ENCODE measurements at places on chromosomes 7 and 10.

GRCh38 chr7:107946881-107947280 lies 55.9 kb downstream of the DLD start:
- no peak for DNase-seq

DNA sequence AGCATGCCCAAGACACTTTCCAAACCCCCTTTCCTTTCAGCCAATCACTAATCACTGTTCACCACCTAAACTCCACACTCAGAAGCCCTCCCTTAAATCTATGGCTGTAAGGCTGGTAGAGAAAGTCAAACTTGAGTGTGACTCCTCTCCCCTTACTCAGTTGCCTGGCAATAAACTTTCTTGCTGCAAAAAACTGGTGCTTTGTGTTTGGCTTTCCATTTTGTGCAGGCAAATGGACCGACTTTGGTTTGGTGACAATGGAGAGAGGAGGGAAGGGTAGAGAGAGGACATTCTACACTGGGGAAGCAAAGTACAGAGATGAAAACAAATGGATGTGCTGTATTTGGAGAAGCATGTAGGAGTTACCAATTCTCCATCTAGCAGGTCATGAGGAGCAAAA lies 84.9 kb downstream of the SLC25A13 start:
- DNase-seq = no peak

- no peak for DNase-seq
Observed at GRCh38 chr10:86674912-86675311, 6.6 kb downstream of the LDB3 start.

- no peak for DNase-seq
Observed at GRCh38 chr10:131908151-131908550, 7.3 kb downstream of the PPP2R2D start.

DNA sequence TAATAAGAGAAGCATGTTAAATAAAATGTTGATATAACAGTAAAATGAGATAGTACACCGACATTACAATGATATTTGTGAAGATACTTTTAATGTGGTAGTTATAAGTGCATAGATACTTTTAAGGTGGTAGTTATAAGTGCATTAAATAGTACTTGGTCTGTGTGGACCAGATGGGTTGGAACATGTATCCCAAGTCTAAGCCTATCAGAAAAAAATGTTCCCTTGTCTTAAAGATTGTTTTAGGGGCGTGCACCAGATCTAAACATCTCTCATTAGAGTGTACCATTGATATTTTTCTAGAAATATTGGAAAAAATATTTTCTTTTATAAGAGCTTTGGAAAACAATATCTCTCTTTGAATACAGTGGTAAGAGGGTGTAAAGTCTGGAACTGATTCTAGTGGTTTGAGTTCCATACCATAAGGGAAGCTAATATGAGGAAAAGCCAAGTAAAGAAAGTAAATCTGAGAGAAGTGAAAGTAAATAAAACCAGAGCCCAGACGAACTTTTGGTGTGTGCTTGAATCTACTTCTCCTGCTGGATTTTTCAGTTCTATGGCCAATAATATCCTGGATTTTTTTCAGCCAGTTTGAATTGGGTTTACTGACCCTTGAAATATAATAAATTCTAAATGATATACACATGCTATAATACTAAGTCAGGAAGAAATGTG lies 175.3 kb downstream of the MBL2 start:
- DNase-seq = no peak

DNA sequence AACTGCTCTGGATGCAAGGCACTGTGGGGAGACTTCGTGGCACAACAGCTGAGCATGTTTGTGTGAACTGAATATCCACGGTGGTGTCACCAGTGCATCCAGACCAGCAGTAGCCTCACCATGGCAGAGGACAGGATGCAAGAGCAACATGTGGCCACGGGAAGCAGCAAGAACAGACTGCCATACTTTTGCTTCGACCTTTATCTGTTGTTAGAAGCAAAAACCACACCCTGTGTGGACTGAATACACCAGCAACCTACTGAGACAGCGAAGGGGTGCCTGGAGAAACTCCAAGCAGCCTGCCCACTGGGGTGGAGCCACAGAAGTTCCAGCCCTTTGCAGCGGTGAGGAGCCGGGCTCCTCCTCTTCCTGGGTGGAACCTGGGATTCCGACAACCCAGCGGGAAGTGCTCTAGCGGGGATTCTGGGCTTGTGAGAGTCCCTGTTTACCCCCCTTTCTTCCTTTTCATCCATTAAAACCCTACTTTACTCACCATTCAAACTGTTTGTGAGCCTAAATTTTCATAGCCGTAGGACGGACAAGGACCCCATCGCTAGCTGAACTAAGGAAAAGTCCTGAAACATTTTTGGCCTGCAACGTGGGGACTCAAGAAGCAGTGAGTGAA lies 584.9 kb downstream of the GRM8 start:
- no peak for DNase-seq

DNA sequence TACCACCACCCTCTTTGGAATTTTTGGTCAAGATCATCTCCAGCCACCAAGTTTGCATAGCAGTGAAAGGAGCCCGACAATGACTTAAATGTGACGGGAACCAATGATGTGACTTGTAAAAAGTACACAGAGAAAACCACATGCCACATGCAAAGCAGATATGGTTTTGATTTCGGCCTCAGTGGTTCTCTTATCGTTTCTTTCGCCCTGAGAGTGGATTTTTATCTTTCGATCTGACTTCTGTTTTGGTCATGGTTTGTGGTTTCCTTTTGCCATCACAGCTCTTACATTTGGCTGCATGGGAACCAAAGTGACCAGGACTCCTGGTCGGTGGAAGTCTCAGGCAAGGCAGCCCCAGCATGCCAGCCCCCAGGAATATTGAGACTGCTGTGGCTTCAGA lies 31.5 kb downstream of the TCF7L2 start:
- DNase-seq = no peak

GRCh38 chr10:26737730-26738129 lies 40.2 kb downstream of the PDSS1 start:
- no peak for DNase-seq

DNA sequence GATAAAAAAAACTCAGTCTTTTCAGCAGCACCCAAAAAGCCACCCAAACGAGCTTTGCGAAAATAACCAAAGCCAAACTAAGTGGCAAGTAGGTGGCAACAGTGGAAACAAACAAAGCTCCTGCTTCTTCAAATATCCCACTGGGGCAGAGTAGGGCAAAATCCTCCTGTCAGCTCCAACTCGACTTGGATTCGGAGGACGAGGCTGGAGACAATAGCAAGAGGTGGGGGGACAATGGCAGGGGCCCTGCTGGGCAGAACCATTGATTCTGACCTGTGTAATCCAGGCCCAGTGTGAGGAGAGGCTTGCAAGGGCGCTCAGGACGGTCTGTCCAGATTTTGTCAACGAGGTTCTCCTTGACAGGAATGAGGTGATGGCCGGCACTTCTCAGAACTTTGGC lies 35.5 kb downstream of the XPNPEP1 start:
- no peak for DNase-seq

- no peak for DNase-seq
Observed at GRCh38 chr10:123222832-123223231, 68.6 kb downstream of the BUB3 start.
